ENCODE measurements at places on chromosomes 16 and 17.

- DNase-seq, result peak; percentile 68
Observed at GRCh38 chr17:48841395-48841831, 10.6 kb downstream of the CALCOCO2 start.

DNA sequence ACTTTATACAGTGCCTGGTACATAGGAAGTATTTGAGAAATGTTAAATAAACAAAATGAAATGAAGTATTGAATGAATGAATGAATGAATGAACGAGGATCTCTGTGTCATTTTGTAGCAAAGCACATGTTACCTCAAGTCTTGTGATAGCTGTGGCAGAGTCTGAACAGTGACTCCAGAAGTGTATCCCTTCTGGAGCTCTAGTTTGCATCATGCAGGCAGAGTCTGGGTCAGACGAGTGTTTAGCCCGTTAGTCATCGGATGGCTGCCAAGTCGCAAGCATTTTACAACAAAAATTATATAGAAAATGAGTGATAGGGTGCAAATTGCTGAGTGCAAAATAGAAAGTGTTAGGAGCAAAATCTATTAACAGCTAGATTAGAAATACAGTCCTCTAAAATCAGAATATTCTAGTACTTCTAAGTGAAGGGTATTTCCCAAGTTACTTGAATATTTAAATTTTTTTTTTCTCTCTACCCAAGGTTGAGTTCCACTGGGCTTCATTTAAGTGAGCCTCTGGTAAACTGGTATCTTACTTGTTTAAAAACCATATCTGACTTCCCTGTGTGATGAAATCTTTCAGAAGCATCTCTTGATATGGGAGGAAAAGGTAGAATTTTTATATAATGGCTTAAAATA is 113.3 kb downstream of the FTO start:
- no peak for DNase-seq

DNA sequence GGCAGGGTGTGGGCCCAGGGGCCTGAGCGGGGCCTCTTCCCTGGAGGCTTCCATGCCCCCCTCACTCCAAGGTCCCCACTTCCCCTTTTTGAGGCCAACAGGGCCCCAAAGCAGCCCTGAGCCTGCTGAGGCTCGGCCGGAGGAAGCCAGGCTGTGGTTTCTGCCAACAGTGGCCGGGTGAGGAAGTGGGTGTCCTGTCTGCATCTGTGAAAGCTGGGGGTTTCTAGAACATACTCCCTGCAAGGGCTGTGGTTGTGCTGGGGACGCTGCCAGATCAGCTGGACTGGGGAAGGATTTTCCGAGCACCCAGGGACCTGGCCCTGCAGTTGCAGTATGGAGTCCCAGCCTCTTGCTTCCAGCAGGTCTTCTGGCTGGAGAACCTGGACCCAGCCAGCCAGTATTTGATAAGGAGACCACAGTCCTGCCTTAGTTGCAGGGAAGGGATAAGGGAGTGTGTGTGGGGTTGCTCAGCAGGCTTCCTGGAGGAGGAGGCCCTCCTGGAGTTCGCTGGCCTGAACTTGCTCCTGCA is 15.7 kb downstream of the ADCY7 start:
- peak; percentile 78 for DNase-seq

- DNase-seq, result no peak
Observed at GRCh38 chr17:55215711-55216110, 49.0 kb upstream of the HLF start.

DNA sequence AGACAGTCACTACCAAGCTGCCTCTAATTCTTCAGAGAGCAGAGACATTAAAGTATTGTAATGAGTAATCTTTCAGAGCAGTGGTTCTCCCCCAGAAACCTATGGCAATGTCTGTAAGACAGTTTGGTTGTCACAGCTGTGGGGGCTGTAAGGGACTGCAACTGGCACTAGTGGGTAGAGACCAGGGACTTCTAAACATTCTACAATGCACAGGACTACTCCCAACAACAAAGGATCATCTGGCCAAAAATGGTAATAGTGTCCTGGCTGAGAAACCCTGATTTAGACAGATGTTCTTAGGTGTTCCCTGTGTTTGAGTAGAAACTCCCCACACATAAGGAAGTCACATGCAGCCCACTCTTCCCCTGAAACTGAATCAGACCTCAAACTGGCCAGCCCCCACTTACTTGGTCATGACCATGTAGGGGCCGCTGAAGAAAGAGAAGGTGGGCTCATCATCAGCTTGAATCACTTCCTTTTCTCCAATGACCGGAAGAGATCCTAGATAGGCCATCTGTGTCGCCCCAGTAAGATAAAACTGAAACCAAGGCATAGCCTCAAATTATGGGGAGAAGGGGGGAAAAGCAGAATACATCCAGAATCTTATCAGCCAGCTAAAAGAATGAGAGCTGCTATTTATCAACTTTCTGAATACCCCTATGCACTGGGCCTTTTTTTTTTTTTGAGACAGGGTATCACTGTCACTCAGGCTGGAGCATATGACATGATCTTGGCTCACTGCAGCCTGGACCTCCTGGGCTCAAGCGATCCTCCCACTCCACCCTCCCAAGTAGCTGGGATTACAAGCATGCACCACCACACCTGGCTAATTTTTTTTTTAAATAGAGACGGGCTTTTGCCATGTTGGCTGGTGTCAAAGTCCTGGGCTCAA is 75.8 kb downstream of the TEX14 start:
- peak; percentile 68 for DNase-seq

DNA sequence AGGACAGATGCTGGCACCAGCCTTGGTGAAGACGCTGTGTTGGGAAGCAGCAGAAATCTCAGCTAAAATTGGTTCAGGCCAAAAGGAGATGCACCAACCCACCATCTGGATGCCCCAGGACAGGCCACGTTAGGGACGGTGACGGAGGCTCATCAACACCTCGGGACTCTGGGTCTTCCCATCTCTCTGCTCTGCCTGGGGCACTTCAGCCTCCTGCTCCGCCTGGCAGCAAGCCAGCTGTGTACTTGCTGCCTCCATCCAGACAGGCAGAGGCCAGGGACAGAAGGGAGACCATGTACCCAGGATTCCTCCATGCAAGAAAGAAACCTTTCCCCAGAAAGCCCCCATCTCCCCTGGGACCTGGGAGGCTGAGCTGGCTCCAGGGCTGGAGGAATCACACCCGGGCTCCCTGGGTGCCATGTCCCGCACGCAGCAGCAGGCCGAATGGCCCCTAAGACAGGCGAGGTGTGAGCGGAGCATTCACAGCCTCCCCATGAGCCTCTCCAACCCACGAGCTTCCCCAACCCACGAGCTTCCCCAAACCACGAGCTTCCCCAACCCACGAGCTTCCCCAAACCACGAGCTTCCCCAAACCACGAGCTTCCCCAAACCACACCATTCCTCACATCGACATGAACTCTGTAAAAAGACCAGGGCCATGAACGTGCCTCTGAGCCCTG is 274.5 kb downstream of the C16orf95 start:
- no peak for DNase-seq

- DNase-seq, result no peak
Observed at GRCh38 chr17:79360196-79360595, 250.7 kb downstream of the RBFOX3 start.

GRCh38 chr16:84617041-84617790 is 662 bp downstream of the COTL1 start:
- peak; percentile 56 for DNase-seq

DNA sequence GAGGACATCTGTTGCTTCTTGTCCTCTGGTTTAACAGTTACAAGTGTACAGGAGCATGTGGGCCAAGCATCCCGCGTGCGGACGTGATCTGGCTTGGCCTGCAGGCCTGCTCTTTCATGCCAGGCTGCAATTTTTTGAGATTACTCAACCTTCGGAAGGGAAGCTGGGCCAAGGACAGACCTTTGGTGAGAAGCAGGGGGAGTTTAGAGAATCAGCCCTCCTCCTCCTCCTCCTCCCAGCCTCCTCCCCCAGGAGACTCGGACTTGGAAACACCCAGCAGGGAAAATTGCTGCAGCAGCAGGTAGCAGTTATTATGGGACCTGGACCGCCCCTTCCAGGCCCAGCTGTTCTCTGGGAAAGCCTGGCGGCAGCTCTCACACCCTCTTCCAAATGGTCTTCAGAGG is 5.1 kb upstream of the KLHL36 start:
- DNase-seq, result no peak

DNA sequence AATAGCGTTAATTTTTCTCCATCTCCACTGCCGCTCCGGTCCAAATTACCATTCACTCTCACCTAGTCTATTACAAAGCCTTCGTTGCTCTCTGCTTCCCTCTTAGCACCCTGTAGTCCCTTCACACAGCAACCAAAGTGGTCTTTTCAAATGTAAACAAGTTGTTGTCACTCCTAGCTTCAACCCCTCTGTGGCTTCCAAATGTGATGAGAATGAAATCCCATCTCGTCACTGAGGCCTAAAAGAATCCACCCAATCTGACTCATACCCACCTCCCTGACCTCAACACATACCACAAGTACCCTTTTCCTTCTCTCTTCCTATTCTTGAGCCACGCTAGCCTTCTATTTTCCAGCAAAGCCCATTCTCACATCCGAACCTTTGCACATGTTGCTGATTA is 2.2 kb upstream of the PELP1 start:
- no peak for DNase-seq

DNA sequence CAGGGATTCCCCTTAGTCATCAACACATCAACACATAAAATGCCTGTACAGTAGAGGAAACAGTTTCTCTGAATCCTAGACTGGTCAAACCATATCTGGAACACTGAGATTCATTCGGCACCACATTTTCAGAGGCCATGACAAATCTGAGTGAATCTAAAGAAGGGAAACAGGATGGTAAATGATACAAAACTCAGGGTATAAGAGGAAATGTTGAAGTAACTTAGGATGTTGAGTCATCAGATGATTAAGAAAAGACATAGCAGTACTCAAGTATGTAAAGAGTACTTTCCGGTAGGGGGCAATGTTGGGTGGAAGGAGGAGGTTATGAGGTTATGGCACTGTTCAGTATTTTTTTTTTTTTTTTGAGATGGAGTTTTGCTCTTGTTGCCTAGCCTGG is 358.5 kb upstream of the PMFBP1 start:
- peak; percentile 10 for DNase-seq

- DNase-seq, result no peak
Observed at GRCh38 chr16:87180069-87180468, 137.1 kb downstream of the C16orf95 start.

- no peak for DNase-seq
Observed at GRCh38 chr17:9140550-9141424, 119.5 kb downstream of the NTN1 start.

- DNase-seq, result no peak
Observed at GRCh38 chr16:19696961-19697360, 21.1 kb downstream of the KNOP1 start.

GRCh38 chr17:2701161-2701995 is 10.2 kb downstream of the CLUH start:
- DNase-seq, result peak; percentile 20

DNA sequence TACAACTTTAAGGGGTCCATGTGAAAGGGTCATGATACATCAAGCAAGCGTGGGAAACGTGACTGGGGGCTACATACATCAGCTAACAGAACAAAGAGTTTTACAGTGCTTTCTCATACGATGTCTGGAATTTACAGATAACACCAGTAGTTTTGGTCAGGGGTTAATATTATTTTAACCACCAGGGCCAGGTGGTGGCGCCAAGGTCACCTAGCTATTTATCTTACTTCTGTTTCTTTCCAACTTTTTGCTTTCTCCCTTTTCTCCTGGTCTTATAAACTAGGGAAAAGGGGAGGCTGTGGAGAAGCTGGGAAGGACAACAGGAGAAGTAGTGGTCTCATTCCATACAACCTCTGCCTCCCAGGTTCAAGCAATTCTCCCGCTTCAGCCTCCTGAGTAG is 37.9 kb downstream of the CLEC3A start:
- no peak for DNase-seq

GRCh38 chr17:14688134-14688533 is 387.3 kb downstream of the HS3ST3B1 start:
- no peak for DNase-seq

Measured in GM20000 (cell line).